Right ventricle myocardium inferior (tissue), 1 donor: ENCODE measurements at places on chromosomes 6 and 20. TPM values are rescaled to one million over a fixed set of nuclear protein-coding genes. Genes with fewer than 3 reads are reported as not detected.
A peak's percentile ranks its signal among the peaks of the same experiment; 100 is the strongest.

The TREM2 gene
- total RNA-seq, result 0.92 TPM

DNA sequence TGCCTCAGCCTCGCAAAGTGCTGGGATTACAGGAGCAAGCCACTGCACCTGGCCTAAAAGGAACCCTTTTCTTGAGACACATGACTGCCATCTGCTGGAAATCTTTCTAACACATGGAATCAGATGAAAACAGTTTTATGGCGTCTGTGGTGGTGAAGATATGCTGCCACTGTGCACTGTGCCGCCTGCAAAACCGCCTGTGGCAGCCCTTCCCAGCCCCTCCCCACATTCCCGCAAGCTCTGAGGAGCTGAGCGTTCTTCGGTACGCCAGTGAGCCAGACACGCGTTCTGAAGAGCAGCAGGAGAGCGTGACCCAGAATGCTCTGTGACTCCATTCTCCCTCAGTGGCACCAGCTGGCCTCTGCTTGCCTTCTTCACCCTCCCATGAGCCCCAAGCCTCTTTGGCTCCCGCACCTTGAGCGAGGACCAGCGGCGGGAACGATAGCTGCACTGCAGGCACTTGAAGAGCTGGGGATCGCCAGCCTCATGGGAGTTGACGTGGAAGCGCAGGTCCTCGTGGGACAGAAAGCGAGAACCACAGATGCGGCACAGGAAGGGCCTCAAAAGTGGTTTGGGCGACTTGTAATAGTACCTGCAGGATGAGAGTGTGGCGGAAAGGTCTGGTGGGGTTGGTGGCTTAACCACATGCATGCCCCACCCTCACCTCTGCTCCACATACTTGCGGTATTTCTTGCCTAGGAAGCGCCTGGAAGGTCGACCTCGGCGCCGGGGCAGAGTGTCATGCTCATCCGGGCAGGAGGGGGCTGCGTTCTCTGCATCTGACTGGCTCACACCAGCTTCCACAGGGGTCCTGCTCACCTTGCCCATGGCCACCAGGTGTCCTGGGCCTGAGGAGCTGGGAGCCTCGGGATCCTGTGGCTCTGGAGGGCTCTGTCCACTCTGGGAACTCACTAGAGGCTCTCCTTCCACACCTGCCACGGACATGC, 8.7 kb downstream of the ZNF335 start:
- DNase-seq, result no peak

The TCF19 gene
- 5.2 TPM for total RNA-seq

- DNase-seq, result no peak
These were observed 23.0 kb downstream of the APCDD1L start for GRCh38 chr20:58492074-58492718.

GRCh38 chr20:3471397-3472021, 691 bp downstream of the ATRN start:
- DNase-seq, result peak; percentile 66

GRCh38 chr6:44761046-44761445, 373.5 kb downstream of the CDC5L start:
- DNase-seq, result no peak

DNA sequence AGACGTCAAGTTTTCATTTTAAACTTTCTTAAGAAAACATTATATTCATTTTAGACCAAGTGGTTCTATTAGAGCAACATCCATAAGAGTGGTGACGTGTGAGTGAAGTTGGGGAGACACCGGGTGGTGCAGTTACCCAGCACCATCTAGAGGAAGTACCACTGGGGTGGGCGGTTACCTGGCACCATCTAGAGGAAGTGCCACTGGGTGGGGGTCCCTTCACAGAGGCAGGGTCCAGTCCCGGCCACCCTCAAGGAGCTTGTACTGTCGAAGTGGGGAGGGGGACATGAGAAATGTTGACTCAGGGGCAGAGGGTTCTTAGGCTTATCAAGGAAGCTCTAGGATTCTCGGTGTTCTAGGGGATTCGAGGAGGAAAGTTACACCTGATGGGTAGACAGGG, 26.2 kb downstream of the PHACTR3 start:
- DNase-seq, result no peak

DNA sequence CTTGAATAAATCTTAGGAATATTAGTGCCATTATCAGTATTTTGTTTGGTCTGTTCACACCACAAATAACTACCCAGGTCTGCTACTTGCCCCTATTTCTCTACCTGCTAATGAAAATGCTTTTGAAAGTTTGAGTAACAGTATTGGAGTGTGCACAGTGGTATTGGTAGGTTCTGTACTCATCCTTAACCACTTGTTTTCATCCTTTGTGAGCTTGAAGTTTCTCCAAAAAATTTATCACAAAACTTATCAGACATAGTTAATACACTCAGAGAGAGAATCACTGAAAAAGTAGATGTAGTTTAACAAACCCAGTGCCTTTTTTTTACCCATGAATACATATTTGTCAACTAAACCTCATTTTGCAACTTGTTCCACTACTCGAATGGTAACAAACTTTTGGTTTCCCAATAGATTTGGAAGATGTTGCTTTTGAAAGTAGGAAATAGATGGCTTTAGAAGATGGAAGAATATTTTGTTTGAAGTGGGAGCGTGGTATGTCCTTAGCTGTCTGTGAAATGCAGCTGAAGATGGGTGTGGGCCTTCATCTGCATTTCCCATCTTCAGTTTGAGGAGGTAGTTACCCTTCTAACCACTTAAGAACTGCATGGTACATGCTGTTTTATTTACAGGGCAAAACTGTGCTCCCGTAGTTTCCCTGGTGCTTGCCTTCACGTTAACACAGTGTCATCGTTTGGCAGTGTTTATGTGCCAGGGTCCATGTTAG, 9.0 kb downstream of the PTPN1 start:
- DNase-seq, result no peak

The HAO1 gene
- total RNA-seq, result not detected

DNA sequence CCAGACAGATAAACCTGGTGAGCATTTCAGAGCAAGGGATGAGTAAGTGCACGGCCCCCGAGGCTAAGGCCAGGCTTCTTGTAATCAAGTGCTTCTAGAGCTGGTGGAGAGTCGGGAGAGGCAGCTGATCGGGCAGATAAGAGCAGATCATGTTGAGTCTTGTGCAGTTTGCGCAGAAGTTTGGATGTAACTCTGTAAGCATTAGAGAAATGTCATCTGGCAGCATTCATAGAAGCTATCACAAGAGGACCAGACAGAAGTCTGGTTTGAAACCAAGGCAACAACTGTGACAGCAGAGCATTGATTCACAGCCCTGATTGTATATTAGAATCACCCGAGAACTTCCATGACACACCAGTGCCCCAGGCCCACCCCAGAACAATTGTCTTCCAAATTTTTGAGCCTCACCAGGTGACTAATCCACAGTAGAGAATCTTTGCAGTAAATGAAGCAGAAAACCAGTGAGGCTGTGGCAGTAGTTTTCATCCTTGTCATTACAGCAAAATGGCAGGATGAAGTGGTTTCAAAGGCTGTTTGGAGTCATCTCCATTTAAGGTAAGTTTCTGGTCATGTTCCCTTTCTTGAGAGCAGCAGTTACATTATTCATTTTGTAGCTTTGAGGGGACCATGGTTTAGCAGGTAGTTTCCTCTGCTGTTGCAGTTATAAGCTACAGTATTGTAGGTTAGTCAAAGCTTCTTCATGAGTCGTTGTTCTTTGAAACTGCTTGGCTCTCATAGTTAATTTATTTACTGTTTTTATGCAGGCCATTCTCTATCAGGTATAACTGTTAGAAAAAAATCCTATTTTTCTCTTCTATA, 84.1 kb downstream of the RNF217 start:
- DNase-seq, result no peak

DNA sequence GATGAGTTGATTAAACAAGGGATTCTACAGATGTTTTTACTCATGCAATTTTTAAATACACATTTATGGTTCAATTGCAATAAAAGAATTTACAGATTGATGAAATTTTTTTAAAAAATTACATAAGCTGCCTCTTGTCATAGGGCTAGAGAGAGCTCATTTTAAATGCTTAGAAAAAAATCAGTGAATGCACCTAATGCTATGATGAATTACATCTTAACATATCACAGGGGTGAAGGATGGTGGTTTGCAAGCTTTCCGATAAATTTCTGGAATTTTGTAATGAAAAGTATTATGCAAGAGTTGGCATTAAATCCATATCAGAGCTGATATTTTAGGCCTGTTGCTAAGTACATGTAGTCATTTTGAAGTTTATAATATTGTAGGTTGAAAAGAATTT, 29.6 kb downstream of the DSE start:
- no peak for DNase-seq

The LY6G5B gene
- total RNA-seq, result 3.9 TPM

The SLC22A7 gene
- total RNA-seq, result not detected

DNA sequence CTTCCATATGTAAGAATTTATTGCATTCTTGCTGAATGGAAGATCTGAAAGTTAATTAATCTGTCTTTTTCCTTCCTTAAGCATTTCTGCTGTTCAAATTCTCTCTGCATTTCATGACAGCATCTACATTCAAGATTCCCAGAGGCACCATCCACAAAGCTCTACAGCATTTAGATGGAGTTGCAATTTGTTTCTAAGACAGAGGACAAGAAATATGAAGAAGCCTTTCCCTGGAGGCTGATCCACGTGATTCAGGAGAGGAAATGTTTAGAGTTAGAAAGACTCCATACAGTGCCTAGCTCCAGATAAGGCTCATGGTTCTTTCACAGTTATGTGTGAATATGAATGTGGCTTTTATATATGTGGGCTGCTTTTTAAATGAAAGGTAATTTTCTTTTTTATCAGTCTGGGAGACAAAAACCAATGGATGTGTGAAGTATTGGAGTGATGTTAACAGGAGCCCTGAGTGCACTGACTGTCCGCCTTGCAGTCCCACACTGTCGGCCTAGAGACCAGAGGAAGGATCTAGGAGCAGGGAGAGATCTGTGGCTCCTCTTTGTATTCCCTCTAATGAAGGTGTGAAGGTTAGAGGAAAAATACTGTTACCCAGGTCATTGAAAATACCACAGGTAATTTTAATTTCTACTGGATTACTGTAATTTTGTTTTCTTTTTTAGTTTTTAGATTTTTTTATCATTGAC, 686.6 kb upstream of the GJE1 start:
- DNase-seq, result no peak

DNA sequence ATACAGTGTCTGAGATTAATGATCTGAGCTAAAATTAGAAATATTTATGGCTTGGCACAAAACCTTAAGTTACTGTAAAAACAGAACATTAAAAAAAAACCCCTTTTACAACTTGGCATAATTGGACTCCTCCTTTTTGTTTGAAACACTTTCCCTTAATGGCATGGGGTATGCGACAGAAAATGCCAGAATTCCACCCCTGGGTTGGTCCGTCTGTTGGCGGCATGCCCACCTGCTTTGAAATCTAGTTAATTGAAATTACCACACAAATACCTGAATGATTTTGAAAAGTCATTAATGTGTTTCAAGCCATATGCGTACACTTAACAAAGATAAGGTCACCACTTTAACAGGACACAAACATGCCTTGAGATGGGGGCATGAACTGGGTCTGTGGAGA, 175.1 kb upstream of the FOXQ1 start:
- DNase-seq, result no peak

DNA sequence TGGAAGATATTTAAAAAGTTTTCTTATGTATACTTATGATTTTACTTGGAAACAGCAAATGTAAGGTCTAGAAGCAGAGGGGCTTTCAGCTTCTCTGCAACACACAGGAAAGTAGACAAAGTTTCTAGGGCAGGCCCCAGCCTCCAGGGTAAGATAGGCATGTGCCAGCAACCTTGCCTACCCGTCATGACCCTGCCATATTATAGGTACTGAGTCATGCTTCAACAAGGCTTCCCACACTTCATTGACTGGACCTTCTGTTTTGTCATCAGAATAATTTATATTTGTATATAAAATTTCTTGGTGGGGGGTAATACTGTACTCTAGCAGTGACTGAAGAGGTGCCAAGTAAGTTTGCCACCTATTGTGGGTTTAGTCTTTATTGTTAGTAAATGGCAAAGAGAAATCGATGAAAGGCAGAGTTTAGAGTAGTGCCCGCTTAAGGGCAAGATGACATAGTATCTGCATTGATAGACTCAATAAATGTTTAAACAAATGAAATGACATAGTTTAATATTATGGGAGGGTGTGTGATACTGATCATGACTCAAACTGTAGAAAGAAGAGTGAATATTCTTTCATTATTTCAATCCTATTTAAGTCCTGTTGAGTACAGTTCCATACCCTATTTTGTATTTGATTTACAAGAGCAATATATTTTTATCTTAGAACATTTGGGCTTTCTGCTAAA, 95.6 kb downstream of the JARID2 start:
- no peak for DNase-seq

DNA sequence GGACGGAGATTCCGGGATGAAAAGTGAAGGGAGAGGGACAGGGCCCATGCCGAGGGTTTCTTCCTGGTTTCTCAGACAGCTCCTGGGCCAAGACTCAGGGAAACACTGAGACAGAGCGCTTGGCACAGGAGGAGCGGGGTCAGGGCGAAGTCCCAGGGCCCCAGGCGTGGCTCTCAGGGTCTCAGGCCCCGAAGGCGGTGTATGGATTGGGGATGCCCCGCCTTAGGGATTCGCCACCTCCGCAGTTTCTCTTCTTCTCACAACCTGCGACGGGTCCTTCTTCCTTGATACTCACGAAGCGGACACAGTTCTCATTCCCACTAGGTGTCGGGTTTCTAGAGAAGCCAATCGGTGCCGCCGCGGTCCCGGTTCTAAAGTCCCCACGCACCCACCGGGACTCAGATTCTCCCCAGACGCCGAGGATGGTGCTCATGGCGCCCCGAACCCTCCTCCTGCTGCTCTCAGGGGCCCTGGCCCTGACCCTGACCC, 55.0 kb upstream of the HLA-A start:
- no peak for DNase-seq

The EFCAB8 gene
- total RNA-seq, result 0.43 TPM

The GTSF1L gene
- total RNA-seq, result not detected
